ENCODE measurements at places on chromosomes 2 and 18.

- no peak for DNase-seq
These were observed 116.6 kb downstream of the PRPF40A start for GRCh38 chr2:152600697-152601096.

DNA sequence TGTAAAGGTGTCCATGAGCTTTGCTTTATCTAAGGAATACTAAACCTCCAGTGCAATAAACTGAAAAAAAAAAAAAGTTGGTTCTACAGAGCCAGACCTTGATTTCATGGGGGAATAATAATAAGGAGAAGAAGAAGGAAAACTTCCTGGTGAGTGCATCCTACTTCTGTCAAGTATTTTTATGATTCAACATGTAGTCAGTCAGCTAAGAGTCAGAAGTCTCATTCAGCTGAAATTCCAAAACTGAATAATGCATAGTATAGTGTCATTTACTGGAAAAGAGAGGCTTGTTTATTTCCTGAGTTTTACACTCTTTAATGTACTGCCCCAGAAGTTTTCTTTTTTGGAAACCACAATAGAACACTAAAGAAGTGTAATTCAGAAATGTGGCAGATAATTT lies 77.8 kb upstream of the TACR1 start:
- DNase-seq: no peak

DNA sequence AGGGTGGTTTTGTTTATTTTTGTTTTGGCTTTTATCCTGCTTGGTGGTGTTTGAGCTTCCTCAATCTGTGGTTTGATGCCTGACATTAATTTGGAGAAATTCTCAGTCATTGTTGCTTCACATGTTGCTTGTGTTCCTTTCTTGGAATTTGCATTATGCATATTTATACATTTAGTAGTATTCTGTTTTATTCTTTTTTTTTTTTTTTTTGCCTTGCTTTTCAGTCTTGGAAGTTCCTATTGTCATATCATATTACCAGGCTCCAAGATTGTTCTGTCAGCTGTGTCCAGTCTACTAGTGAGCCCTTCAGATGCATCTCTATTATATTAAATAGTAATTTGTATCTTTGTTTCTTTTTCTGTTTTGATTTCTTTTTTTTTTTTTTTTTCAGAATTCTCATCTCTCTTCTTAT lies 77.0 kb downstream of the EPC2 start:
- DNase-seq: no peak

- DNase-seq: no peak
These were observed 89.5 kb downstream of the COL6A3 start for GRCh38 chr2:237324405-237324831.

- no peak for DNase-seq
These were observed 68.7 kb upstream of the TTC27 start for GRCh38 chr2:32559136-32559535.

- no peak for DNase-seq
These were observed 4.1 kb downstream of the NFE2L2 start for GRCh38 chr2:177260379-177260778.

GRCh38 chr2:36270758-36271157 lies 84.8 kb upstream of the CRIM1 start:
- DNase-seq: no peak

- no peak for DNase-seq
These were observed 80.1 kb upstream of the MAP3K20 start for GRCh38 chr2:172995323-172996244.

DNA sequence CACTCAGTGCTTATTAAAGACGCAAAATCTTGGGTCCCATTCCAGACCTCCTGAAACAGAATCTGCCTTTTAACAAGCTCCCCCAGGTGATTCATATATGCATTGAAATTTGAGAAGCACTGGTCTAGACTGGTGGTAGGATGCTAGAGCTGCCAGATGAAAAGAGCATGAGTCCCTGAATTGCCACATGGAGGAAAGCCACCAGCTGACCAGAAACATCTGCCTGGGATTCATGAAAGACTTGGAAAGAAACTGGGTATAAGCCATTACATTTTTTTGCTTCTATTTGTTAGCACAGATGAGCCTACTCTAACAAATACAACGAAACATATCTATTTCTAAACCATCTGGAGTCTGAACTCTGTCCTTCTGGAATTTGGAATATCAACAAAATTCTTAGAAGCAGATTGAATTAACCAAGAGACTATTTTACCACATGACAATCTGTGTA lies 228.9 kb downstream of the RBM43 start:
- DNase-seq: no peak

DNA sequence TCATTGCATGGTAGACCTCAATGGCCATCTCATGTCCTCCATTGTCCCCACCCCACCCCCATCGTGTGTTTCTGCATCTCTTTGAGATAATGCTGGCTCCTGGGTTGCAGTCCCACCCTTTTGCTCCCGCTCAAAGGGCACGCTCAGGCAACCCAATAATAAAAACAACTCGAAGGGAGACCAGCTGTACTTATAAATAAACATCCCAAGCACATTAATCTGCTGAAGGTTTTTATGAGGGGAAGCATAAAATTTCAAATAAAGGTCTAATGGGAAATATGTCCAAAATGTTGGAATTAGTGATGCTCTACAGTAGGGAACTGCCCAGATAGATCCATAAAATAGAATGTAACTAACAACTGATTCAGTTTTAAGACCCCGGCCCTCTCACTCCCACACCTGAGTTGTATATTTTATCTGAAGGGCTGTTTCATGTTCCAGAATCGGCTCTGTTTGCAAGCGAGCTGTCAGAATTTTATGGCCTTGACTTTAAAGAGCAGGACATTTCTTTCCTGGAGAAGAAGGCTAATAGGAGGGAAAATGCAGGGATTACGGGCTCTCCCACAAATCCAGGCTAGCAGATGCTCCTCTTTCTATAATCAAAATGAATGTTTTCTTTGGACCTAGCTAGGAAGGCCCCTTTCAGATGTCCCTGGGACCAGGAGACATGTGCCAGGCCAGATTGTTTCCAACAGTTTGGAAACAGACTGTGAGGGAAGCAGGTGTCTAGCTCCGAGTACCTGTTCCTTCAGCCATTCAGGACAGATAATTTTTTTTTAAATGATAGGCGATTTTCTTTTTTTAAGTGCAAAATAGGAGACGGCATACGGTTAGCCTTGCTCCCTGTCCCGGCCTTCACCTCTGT lies 103.7 kb downstream of the APOB start:
- DNase-seq: no peak

DNA sequence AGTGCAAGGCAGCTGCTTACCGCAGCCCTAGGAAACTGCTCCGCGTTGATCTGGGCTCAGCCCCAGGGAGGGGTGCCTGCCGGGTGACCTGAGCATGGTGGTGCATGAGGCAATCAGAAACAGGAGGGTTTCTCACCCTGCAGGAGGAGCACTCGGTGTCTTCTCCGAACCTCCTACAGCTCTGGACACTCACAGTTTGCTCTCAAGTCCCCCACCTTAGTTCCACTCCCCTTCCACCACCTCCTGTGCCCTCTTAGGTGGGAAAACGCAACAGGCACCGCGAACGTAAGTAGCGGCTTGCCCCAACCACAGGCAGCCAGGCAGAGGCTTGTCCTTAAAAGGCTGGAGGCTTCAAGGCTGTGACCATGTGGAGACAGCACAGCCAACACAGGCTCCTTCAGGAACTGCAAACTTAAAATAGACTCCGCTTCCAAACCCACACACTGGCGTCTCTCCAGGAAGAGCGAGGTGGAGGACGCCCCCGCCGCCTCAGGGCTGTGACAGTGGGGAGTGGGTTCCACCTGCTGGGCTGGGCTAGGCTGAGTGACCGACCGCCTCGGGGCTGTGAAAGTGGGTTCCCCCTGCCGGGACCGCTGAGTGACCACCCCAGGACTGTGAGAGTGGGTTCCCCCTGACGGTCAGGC lies 71.6 kb downstream of the NDUFA10 start:
- DNase-seq: no peak

DNA sequence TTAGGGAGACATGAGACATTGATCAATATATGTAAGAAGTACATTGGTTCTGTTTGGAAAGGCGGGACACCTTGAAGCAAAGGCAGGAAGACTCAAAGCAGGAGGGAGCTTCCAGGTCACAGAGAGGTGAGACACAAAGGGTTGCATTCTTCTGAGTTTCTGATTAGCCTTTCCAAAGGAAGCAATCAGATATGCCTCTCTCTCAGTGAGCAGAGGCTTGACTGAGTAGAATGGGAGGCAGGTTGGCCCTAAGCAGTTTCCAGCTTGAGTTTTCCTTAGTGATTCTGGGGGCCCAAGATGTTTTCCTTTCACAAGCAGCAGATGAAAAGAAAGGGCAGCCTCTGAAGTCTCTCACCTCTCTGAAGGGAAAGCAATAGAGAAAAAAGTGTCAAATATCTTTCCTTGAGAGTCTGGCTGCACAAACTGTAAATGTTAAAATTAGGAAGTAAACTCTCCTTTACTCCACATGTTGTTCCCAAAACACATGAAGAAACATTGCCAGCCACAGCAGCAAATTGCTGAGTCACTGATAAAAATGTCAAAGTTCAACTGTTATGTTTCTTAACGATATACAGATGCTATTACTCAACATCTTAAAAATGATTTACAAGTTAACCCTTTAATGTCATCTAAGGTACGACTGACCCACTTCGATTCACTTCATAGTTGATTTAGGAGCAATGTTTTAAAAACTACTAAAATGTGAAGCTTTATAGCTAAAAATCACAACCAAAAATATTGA lies 40.3 kb downstream of the CYB5A start:
- no peak for DNase-seq

DNA sequence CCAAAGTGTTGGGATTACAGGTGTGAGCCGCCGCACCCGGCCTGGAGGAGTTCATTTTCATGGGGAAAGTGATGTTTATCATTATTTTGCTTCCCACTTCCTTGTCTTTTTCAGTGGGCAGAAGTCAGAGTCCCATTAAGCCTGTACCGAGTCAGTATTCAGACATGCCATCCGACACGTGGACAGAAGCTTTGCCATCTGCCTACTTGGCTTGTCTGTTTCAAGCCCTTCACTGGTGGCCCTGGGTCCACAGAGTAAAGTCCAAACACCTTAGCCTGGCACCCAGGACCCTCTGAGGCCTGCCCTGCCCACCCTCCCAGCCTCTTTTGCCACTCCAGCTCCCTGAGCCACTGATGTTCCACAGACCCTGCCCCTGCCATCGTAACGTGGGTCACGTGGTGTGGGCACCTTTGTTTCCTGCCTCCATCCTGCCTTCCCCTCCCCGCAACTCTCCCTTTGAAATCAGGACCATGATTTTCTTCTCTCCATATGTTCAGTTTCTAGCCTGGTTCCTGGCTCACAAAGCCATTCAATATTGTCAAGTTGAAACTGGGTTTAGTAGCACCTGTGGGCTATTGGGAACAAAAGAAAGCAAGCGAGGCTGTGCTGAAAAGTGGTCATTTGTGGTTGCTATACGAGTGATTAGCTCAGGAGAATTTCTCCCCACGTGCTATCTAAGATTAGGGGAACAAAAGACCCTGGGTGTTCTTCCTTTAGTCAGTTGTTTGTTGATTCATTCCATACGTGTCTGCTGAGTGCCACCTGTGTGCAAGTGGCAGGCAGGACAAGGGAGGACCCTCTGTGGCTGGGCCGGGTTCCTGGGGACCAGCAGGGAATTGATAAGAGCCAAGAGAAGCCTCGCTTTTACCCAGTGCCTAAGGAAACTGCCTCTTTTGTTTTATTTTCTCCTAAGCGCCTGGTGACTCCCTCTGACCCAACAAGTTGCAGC lies 5.1 kb upstream of the ODC1 start:
- no peak for DNase-seq

GRCh38 chr2:197356136-197356535 lies 45.6 kb upstream of the ANKRD44 start:
- no peak for DNase-seq

- DNase-seq: no peak
These were observed 2.3 kb downstream of the WNT10A start for GRCh38 chr2:218882866-218883366.

- no peak for DNase-seq
These were observed 73.7 kb upstream of the ETAA1 start for GRCh38 chr2:67323209-67323991.

GRCh38 chr18:45850021-45850420 lies 24.5 kb downstream of the SIGLEC15 start:
- no peak for DNase-seq

- DNase-seq: no peak
These were observed 1.5 kb downstream of the ESCO1 start for GRCh38 chr18:21598726-21599584.

DNA sequence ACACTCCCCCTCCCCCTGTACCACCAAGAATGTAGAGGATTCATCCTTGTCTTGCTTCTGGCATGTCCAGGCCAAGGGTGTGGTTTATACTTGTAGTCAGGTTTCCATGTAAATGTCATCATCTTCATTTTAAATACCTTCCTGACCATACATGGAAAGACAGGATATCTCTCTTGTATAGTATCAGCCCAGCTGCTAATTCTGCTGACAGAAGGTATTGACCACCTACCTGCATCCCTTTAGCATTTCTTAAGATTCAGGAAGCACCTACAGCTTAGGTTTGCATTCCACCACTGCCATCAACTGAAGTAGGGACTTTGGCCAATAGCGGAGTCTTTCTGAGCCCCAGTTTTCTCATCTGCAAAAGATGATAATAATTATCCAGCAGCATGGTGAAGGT lies 22.9 kb upstream of the FSHR start:
- no peak for DNase-seq

- no peak for DNase-seq
These were observed 91.4 kb upstream of the BCL2L11 start for GRCh38 chr2:111029181-111029927.

- DNase-seq: no peak
These were observed 24.3 kb upstream of the DYNC2LI1 start for GRCh38 chr2:43749583-43749982.

DNA sequence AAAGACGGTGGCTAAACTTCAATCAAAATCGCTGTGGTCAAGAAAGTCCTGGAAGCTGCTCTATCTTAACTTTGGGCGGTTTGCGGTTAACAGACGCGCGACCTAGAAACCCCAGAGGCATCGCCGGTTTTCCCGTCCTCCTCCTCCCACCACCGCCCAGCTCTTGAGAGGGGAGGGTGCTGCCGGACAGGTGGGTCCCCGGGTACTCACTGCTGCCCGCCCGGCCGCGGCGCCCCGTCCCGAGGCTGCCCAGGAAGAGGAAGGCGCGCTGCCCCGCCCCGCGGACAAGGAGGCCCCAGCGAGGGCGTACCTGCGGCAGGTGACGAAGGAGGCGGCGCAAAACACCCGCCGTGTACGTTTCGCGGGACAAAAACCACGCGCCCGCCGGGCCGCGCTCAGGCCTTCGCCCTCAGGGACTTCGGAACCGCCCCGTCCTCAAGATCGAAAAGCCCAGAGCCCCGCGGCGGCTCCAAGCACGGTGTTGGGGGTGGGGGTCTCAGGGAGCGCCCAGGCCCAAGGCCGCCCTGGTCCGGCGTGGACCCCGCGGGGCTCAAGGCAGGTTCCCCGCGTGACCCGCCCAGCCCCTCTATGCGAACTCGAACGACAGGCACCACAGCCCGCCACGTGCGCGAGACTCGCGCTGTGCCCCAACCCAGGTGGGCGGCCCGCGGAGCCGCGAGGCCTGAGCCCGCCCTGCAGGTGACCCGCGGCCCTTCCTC lies at the start of gene SH3YL1:
SH3YL1 (minus strand) TSS at position 259 of the 719 bp plus-strand sequence; CDS start at position 211, 48 bp downstream.
- peak; percentile 48 for DNase-seq
